ENCODE measurements at places on chromosomes 7 and 10. TPM values are rescaled to one million over a fixed set of nuclear protein-coding genes. Genes with fewer than 3 reads are reported as not detected.

GSTO2 gene
- 1.4 TPM for polyA plus RNA-seq

DNA sequence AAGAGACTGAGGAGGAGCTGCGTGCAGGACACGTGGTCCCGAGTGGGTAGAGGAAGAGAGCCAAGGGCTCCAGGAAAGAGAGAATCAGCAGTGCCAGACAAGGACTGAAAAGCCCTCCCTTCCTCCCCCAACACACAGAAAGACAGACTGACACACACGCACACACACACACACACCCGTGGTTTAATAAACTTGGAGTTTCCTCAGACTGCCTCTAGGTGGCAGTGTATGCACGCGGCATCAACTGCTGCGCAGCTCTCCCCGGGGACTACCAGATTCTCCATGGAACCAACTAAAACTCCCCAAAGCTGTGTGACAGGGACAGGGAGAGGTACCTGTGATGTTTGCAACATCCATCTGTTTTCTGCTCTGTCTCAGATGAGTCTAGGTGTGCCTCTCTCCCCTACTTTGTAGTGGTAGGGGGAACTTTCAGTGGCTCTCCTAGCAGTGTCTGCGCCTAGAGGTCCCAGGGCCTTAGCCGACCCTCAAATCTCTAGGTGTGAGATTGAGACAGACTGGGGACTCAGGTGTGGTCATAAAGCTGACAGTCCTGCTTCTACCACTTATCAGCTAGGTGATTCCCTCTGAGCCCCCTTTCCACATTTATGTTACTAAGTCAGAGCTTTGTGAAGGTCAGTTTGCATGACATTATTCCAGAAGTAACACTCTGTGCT lies 9.3 kb upstream of the TSPAN14 start:
- no peaks in the 10 kb centered on the region for H3K36me3 ChIP-seq
- H3K27ac ChIP-seq: no peak overlapping the region
- peaks cover 22% of the 10 kb centered on the region for H3K4me1 ChIP-seq
- no peak overlapping the region for H3K4me3 ChIP-seq
- no peaks in the 10 kb centered on the region for H3K27me3 ChIP-seq

- no peak overlapping the region for H3K27ac ChIP-seq
- H3K36me3 ChIP-seq: no peaks in the 10 kb centered on the region
- no peaks in the 10 kb centered on the region for H3K27me3 ChIP-seq
- DNase-seq: no peak
These were observed 335.1 kb upstream of the POM121L12 start for GRCh38 chr7:52700349-52700748.

NOS3 gene
- polyA plus RNA-seq: 95.1 TPM

- no peak for DNase-seq
- no peak overlapping the region for H3K27ac ChIP-seq
- no peaks in the 10 kb centered on the region for H3K27me3 ChIP-seq
- no peaks in the 10 kb centered on the region for H3K36me3 ChIP-seq
These were observed 17.6 kb upstream of the AOAH start for GRCh38 chr7:36741866-36742265.

DNA sequence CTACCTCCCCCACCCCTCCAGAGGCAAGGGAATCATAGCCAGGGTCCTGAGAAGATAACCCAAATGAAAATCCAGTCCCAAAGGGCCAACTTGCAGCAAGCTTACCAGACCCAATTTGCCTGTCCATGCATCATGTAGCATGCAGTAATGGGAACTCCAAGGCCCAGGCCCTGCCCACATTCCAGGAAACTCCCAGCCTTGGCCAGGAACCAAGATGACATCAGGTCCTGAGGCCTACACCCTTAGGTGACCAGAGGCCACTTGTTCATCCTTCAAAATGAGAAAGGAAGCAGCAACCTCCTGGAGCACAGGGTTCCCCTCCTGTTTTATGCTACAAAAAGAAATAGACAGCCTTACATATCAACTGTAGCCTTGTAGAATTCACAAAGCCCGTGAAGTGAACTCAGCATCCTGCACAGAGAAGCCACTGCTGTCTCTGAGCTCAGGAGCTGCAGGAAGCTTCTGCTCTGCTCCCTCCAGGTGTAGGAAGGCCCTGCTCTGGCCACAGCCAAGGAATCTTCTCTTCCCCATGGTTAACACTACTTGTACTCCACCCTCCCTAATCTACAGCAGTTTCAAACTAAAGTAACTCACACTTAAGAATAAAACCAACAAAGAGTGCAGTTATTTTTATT lies 30.3 kb upstream of the GRB10 start:
- no peak overlapping the region for H3K4me3 ChIP-seq
- H3K27me3 ChIP-seq: no peaks in the 10 kb centered on the region
- H3K36me3 ChIP-seq: no peaks in the 10 kb centered on the region
- DNase-seq: peak; percentile 83

- no peaks in the 10 kb centered on the region for H3K4me1 ChIP-seq
- DNase-seq: no peak
- no peaks in the 10 kb centered on the region for H3K36me3 ChIP-seq
- no peak overlapping the region for H3K27ac ChIP-seq
These were observed 216.9 kb upstream of the GLI3 start for GRCh38 chr7:42453931-42454361.

All from endothelial cell of umbilical vein (primary cell).